ENCODE measurements at places on chromosomes 2 and 18. TPM values are rescaled to one million over a fixed set of nuclear protein-coding genes. Genes with fewer than 3 reads are reported as not detected.

Gene MIB1
- 20.9 TPM for polyA plus RNA-seq

Gene CEP192
- polyA plus RNA-seq: 21.1 TPM

Gene SLC66A2
- 18.1 TPM for polyA plus RNA-seq

Gene HRH4
- 0.01 TPM for polyA plus RNA-seq

Gene NLRC4
- polyA plus RNA-seq: not detected

Gene ATP6V1B1
- polyA plus RNA-seq: 0.82 TPM

Gene VWA3B
- not detected for polyA plus RNA-seq

DNA sequence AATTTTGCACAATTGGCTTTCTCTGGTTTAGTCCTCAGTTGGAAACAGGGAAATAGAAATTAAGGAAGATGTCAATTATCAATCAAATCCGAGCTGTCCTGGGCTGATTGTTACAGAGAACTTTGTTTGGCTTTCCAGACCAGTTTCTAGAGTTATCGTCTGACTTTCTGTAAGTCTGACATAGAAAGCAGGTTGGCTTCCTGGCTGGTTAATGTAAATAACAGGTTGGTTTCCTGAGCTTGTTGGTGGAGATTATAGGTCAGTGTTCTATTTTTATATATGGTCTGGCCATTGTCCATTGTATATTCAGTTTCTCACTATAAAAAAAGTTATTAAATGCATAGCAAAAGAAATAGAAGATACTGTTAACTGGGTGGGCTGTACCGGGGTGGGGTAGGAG, 204.8 kb downstream of the MBD2 start:
- DNase-seq: no peak

GRCh38 chr2:119028327-119029174, 86.6 kb downstream of the MARCO start:
- DNase-seq: peak; percentile 7

- no peak for DNase-seq
Observed at GRCh38 chr2:21915201-21915600, 791.4 kb downstream of the TDRD15 start.

DNA sequence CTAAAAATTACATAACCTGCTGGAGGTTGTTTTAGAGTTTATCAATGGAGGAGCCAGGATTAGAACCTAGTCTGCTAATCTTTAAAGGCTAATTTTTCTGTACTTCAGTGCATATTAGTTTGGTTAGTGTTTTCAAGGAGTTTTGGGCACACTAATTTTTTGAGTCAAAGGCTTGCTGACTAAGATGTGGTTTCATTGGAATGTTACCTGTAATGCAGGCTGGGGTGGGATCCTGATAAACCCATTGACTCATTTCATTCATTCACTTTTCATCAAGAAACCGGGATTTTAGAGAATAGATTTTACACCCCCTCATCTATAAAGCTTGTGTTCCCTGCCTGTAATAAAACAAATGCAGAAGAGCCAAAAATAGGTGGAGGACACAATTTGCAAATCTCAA, 91.9 kb upstream of the IL1R2 start:
- no peak for DNase-seq

DNA sequence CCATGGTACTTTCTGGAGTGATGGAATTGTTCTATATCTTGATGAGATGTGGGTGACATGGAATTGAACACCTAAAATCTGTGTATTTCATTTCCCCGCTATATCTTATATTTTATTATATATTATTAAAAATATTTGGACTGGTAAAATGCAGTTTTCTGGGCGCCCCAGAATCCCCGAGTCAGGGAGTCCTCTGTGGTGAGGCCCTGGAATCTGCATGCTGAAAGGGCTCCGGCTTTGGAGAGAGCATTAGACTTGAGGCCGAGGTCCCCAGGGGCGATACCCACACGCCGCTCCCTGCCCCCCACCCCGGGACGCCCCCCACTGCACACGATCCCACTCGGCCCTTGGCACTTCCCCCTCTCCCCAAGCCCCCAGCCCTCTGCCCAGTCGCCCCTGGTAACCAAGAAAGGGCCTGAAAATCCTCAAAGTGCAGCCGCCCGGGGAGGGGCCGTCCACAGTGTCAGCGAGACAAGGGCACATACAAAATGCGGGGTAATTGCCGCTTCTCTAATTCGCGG, 126.0 kb downstream of the ZFP36L2 start:
- DNase-seq: no peak

- DNase-seq: no peak
Observed at GRCh38 chr2:145258903-145259579, 739.1 kb upstream of the ZEB2 start.

- no peak for DNase-seq
Observed at GRCh38 chr18:48290162-48290926, 118.8 kb downstream of the ZBTB7C start.

GRCh38 chr2:106058469-106059137, 135.5 kb downstream of the UXS1 start:
- DNase-seq: no peak

DNA sequence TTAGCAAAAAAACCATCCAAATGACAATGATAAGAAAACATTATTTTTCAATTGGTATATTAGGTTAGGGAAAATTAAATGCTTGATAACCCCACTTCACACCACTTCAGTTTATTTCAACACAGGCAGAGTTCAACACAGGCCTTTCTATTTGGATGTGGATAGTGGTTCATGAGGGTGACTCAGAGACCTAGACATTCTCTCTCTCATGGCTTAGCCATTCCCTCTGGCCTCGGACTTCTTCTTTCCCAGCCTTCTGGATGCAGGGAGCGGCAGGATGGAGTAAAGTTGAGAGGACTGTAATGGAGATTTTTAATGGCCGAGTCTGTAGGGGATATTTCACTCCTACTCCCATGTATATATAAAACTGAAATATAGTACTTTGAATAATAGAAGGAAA, 109.7 kb downstream of the CTNNA2 start:
- no peak for DNase-seq

GRCh38 chr2:98608116-98608961, at the start of the genes COA5 and UNC50:
TSS of gene COA5 (minus strand) at chr2:98608512. CDS start at chr2:98608405, 107 bp downstream.
TSS of gene UNC50 (plus strand) at chr2:98608589. CDS start at chr2:98609760, 1,171 bp downstream.
- peak; percentile 76 for DNase-seq

DNA sequence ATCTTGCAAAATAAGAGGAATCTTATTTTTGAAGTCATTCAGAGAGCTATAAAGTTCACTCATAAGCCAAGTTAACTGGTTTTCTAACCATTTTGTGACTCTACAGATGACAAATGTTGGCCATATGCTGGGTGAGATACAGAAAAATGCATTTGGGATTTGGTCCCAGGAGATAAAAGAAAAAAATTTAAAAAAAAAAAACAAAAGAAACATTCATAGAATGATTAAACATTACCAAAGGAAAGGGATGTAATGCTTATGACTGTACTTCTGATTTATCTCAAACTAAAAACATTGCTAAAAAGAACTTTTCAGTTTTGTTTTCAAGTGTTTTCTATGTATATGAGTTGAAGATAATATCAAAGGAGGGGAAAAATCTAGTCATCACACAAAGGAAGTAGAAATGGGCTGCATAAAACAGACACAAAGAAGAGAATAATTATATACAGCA, 43.1 kb downstream of the PELI1 start:
- no peak for DNase-seq

GRCh38 chr2:206558492-206558891, 83.8 kb upstream of the FAM237A start:
- no peak for DNase-seq

GRCh38 chr18:79784071-79784913, 13.4 kb upstream of the KCNG2 start:
- DNase-seq: no peak

DNA sequence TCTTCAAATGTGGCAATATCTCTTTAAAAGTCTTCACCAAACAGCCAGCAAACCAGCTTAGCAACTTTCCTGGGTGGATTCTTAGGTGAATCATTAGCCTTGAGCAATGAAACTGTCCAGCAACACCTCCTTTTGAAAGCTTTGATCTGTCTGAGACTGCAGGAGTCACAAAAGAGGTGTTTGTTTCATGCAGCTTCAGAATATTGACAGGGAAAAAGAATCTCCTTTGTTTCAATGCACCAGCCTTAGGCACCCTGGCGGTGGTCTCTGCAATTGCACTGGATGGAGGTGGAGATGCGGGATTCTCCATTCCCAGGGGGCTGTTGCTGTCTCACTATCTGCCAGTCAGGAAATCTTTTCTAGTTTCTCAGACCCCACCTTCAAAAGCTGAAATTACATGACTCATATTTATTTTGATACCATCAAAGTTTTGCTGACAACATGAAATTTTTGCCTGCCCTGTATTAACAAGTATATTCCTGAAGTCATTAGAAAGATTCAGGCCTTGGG, 76.0 kb upstream of the DSG1 start:
- DNase-seq: no peak

Data from AG04450 (cell line).